ENCODE measurements at places on chromosomes 1 and 21. TPM values are rescaled to one million over a fixed set of nuclear protein-coding genes. Genes with fewer than 3 reads are reported as not detected.

DNA sequence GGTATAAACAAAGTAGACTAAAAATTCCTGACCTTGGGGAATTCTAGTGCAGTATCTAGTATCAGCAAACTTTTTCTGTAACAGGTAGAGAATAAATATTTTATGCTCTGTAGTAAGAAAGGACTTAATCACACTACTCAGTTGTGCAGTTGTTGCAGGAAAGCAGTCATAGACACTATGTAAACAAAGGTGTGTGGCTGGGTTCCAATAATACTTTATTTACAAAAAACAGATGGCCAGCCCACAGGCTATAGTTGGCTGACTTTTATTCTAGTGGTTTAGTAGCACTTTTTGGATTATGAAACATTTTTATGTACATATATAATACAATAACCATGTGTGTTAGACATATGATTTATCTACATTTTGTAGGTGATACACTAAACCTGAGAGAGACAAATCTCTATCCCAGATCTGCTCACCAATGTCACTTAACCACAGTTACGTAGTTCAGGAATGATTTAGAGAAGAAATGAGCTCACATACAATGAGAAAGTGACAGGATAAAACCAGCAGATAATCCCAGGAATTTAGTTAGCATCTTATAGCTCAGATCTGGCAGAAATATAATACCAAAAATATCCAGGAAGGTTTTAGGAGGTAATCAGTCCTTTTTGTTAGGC is 56.1 kb downstream of the MIER1 start:
- DNase-seq, result no peak

GRCh38 chr1:198123133-198123532 is 33.7 kb upstream of the NEK7 start:
- DNase-seq, result peak; percentile 74

DNA sequence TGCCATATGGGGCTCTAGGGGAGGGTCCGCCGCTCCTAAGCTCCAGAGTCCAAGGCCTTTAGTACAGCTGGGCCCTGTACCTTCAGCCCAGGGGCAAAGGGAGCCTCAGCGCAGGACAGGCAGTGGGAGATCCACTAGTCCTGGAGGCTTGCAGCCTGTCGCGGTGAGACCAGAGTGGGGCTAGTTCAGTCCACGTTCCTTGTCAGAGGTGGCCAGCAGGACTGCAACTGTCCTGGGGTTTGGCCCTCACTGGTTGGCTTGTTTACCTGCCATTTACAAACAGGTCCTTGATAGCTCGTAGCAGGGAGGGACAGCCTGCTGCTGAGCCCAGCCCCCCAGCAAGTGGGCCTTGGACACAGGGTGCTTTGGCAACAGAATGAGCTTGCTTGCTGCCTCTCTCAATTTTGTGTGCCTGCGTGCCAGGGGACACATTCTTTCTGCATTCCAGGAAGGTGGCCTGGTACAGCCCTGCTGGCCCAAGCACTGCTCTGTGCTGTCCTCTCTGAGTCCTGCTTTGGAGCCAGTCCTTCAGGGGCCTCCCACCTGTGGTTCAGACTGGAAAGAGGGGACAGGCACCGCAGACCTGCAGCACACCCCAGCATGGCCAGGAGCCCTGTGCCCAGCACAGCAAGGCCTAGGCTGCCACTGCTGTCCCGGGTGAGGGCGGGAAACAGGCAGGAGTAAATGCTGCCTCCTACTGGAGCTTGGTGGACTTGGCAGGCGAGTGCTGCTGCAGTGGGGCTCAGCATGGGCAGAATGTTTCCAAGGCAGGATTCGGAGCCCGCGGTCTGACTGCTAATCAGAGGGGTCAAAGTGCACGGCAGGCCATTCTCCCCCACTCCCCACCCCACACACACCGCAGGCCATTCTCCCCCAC is 15.2 kb downstream of the H6PD start:
- no peak for DNase-seq

The TGFB2 gene
- total RNA-seq, result 37.2 TPM

DNA sequence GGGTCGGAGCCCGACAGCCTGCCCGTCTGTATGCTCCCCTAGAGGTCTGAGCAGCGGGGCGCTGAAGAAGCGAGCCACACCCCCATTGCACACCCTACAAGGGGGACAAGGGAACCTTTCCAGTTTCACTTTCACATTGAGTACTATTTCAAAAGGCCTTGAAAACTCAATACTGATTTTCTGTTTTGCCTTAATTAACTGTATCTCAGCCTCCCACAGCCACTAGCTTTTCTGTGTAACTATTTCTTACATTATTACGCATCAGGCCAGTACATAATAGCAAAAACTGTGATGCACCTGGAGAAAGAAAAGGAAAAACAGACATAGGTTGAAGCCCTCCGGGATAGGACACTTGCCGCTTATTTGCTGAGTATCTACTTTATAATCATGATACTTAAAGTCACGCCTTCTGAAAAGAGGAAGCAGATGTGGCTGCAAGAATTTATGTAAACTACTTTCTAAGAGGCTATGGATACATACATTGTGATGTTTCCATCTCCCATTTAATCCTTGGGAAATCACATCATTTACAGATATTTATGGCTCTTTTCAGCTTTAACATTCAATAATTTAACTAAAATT is 1719.5 kb downstream of the MRPL39 start:
- no peak for DNase-seq

DNA sequence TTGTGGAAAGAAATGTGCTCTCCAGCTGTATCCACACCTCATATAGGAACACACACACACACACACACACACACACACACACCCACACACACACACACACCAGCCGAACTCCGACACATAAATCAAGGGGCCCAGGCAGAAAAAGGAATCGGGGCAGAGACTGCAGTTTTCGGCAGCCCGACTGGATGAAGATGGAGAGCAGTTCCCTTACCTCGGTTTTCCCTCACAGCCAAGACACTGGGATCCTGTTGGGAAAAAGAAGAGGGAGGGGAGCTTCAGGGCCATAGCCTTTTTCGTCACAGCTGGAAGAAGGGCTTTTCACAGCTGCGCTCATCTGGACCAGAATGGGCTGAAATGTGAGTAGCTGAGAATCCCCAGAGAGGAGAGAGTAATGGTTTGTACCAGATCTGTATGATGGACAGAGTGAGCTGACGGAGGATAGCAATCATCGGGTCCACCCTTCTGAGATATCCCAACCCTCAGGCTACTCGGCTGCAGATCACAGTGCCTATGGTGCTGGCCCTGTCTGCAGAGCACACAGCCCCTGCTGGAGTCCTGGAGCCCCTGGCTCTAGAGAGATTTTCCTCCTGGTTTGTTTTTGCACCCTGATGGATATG is 37.7 kb downstream of the PIK3C2B start:
- peak; percentile 99 for DNase-seq

DNA sequence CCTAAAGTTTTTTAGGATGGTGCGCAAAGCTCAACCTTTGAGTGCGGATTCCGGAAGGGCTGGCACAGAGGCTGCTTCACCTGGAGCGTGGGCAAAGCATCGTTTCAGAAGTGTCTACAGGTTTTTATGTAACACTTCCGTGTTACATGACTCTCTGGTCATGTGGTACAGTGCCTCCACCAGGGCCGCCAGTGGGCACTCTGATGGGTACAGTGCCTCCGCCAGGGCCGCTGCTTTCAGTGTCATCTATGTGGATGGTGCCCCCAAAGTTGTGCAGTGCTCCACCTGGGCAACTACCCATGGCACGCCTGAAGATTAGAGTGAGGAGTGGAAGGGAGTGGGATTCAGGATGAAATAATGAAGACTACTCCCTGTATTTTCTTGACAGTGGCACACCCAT is 101.4 kb upstream of the C1orf174 start:
- no peak for DNase-seq

DNA sequence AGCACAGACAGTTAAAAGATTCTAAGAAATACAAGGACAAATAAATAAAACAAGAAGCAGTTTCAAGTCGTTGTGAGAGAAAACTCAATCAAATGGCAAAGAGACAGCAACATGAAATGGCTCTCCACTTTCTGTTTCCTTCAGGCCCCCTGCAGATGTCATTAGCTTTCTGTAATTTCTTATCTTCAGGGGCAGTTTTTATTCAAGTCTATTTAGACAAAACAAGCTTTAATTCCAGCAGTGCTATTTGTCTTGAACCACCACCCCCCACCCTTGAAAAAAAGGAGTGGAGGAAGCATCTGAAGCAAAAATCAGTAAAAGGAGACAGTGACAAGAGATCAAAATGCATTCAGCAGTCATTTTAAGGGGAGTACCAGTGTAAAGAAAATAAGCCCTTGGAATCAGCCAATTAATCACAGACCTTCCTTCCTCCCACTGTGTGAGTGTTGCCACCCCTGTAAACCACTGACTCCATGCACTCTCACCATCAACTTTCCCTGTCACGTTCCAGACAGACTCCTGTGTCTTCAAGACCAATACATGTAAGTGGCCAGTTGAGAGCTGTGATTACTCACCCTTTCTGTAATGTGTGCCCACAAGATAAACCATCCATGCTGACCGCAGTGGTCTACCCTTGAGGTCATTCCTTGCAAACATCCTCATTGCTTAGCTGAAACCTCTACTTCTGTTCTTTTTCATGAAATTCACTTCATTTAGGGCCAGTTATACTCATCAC is 136.1 kb upstream of the HOOK1 start:
- no peak for DNase-seq

The VWA5B1 gene
- 0.04 TPM for total RNA-seq

- DNase-seq, result no peak
Observed at GRCh38 chr1:85629532-85629920, 49.0 kb downstream of the CCN1 start.

DNA sequence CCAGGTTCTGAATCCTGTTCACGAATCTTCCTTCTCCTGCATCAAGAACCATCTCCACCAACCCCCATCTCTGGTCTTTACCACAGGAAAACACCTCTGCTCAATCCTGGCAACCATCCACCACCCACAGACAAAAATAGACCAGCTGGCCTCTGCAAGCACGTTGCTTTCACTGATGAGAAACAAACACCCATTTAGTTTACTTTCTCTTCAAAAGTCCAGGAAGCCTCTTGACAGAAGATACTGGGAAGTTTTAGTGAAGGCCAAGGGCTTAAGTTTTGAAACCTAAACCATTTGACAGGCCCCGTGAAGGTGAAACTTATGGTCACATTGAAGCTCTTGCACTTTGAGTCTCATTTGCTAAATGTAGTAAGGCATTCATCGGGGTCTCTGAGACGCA is 122.6 kb upstream of the PPP2R5A start:
- peak; percentile 48 for DNase-seq

DNA sequence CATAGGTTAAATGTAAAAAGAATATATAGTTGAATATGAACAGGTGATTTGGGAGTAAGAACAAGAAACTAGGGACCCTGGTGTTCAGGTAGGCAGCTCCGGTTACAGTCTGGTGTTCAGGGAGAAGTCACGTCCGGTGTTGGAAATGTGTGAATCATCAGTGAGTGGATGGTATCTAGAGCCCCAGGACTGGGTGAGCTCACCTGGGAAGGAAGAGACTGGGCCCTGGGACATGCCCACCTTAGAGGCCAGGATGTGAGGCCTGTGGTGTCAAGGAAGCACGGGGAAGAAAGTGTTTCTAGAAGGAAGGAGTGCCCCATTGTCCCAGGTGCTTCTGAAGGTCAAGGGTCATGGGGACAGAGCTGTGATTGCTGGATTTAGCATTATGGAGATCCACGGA is 1.5 kb upstream of the GJB3 start:
- DNase-seq, result no peak

The DYNLT5 gene
- 4.0 TPM for total RNA-seq

The TNFRSF9 gene
- 0.13 TPM for total RNA-seq

- DNase-seq, result peak; percentile 87
Observed at GRCh38 chr1:8409106-8409505, 91.2 kb downstream of the SLC45A1 start.

GRCh38 chr1:226653311-226653921 is 85.7 kb downstream of the ITPKB start:
- DNase-seq, result no peak

The FBXO42 gene
- total RNA-seq, result 14.8 TPM
